ENCODE measurements at places on chromosomes 1 and 21. TPM values are rescaled to one million over a fixed set of nuclear protein-coding genes. Genes with fewer than 3 reads are reported as not detected.

The KIF21B gene
- 0.26 TPM for polyA plus RNA-seq

DNA sequence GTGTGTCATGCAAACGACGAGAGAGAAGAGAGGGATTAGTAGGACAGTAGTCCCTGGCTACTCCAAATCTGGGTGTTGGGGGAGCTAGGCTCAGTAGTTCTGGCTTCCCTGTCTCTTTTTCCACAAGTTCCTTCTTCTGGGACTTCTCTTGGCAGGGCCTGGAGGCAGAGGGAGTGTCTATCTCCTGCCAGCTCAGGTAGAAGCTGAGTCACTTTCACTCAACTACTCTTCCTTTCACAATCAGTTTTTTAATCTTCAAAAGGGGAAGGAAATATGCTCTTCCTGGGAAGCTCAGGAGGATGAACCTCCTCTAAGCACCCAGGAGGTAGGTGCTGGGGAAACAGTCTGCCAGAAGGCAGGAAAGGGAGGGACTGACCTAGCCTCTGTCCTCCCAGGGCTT, 35.2 kb upstream of the MAGOH start:
- DNase-seq = no peak

DNA sequence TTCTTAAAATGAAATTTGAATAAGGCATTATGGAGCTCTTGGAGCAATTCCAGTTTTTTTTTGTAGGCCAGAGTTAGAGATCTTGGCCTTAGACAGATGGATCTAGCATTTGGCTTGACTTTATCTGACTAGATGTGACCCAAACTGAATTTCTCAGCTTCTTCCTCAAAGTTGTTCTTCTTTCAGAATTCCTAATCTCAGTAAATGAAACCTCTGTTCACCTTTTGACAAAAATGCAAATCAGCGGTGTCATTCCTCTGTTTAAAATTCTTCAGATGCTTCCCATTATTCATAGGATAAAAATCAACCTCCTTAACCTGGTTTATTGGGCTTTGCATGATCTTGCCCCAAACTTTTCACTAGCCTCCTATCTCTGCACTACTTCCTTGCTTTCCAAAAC, 177.6 kb downstream of the RASAL2 start:
- DNase-seq = no peak

The FOXO6 gene
- 0.35 TPM for polyA plus RNA-seq

- DNase-seq = no peak
Observed at GRCh38 chr1:43440358-43440757, 13.4 kb downstream of the HYI start.

DNA sequence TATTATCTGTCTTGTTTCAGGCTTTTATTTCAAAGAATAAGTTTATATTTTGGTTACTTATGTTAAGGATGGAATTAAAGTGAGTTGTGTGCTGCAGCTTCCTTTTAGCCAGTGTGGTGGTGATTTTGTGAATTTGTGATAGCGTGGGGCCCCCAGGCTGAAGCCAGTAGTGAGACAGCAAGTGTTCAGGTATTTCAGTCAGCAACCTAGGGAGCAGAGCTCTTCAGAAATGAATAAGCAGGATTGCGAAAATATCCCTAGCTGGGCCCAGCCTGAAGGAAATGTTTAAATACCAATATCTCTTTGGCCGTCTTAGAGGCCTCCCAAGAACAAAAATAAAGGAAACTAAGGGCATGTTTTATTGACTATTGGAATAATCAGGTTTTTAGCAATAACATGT, 150.8 kb upstream of the C1orf105 start:
- DNase-seq = no peak

- DNase-seq = no peak
Observed at GRCh38 chr1:6591222-6591621, 11.4 kb downstream of the ZBTB48 start.

The CELSR2 gene
- polyA plus RNA-seq = 3.5 TPM

Measured in SK-N-SH (cell line).